Activated naive CD8-positive, alpha-beta T cell treated with anti-CD3 and anti-CD28 coated beads, Interleukin-2, amount 50 U/mL, for 24 hours (primary cell): ENCODE measurements at places on chromosomes 12 and 14.

DNA sequence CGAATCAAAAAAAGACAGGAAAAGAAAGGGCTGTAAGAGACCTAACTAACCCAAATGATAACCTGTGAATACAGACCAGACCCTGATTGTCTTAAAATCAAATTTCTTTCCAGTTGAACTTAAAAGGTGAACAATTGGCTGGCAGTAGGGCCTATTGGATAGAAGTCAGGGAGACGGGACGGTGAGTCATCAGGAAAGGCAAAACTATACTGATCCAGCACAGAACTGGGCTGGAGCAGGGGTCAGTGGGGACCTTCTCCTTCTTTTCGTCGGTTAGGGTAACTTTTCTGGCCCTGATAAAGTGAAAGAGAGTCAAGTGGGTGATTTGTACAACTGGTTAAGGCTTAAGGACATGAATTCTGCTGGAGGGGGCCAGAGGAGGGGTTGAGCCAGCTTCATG, 84.9 kb upstream of the OTX2 start:
- DNase-seq, result no peak

DNA sequence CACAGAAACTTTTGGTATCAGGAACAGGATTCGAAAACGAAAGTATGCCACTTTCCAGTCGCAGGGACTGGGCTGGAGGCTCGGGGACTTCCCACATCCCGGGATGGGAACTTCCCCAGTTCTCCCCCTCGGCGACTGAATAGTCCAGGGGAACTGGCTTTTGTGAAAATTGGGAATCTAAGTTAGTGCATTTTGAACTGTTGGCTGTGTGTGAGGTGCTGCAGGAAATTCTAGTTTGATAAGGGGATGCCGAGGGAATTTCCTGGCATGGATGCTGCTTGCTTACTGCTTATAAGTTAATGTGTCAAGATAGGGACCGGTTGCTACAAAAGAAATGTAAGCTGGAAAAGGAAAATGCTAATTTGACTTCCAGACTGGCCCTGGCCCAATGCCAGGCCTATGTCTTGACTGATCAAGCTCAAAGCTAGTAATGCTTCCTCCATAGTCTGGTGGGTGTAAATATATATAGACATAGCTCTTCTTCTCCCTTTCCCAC, 73.4 kb upstream of the EIF5 start:
- DNase-seq, result no peak

DNA sequence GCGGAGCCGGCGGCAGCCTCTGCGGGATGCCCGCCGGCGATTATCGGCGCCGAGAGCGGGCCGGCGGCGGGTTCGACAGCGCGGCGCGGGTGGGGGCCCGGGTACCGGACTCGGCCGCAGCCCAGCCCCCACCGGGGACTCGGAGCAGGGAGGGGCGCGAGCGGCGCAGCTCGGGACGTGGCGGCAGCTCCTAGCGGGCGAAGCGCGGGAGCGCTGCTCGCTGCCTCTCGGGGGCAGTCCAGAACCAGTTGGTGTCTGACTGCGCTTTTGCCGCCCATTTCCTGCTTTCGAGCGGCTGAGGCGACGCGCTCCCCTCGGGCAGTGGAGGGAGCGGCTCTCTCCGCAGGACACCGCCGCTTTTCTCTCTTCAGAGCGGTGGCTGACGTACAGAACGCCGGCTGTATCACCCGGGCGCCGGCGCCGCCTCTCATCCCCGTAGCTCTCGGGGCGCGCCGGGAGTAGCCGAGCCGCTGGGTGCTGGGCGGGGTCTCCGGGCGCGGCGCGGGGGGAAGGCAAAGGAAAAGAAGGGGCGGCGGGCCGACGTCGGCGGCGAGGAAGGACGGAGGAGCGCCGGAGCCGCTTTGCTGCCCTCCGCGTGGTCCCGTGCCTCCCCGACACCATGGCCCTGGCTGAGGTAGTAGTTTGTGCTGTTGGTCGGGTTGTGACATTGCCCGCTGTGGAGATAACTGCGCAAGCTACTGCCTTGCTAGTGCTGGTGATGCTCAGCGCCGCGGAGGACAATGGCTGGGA, 136.6 kb downstream of the MON2 start:
- peak; percentile 76 for DNase-seq

DNA sequence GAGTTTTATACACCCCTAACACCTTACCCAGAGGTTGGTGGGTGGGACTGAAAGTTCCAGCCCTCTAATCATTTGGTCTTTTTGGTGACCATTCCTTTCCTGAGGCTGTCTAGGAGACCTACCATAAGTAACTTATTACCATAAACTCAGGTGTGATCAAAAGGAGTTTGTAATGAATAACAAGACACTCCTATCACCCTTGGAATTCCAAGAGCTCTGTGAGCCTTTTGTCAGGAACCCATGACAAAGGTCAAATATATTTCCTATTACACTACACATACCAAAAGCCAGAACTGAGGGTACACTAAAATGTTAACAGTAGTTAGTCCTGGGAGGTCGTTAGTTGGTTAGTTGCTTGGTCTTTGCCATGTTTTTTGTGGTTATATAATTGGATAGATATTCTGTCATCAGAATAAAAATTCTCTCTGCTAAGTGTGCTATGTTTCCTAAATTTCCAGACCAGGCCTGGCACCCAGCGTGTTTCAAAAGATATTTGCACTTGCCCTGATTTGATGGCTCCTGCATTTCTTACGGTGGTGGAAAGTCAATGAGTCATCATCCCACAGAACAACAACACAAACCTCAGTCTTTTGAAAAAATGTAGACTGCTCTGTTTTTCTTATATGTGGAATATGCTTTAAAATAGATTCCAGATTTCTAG, 27.0 kb upstream of the AKAP5 start:
- DNase-seq, result no peak

- no peak for DNase-seq
Measured at GRCh38 chr12:65885312-65885711, 61.0 kb downstream of the HMGA2 start.

GRCh38 chr12:87930627-87931026, 98.6 kb downstream of the C12orf50 start:
- DNase-seq, result no peak

GRCh38 chr12:57476162-57476992, 3.3 kb downstream of the ARHGAP9 start:
- DNase-seq, result peak; percentile 87

- DNase-seq, result peak; percentile 60
Measured at GRCh38 chr12:49017891-49018260, 700 bp downstream of the PRKAG1 start.

DNA sequence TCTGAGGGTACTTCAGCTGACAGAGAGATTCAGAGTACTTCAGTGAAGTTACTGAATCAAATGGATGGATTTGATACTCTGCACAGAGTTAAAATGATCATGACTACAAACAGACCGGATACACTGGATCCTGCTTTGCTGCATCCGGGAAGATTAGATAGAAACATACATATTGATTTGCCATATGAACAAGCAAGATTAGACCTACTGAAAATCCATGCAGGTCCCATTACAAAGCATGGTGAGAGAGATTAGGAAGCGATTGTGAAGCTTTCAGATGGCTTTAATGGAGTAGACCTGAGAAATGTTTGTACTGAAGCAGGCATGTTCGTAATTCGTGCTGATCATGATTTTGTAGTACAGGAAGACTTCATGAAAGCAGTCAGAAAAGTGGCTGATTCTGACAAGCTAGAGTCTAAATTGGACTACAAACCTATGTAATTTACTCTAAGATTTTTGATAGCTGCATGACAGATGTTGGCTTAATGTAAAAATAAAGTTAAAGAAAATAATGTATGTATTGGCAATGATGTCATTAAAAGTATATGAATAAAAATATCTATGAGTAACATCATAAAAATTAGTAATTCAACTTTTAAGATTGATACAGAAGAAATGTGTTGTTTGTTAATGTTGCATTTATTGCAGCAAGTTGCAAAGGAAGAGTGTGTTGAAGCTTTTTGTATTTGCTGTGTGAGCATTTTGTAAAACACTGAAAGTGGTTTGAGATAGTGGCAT, 136.1 kb upstream of the RAP1B start:
- DNase-seq, result no peak

- DNase-seq, result no peak
Measured at GRCh38 chr14:74514471-74514941, 20.9 kb downstream of the ISCA2 start.

- DNase-seq, result no peak
Measured at GRCh38 chr14:24300326-24300980, 803 bp downstream of the NOP9 start.

DNA sequence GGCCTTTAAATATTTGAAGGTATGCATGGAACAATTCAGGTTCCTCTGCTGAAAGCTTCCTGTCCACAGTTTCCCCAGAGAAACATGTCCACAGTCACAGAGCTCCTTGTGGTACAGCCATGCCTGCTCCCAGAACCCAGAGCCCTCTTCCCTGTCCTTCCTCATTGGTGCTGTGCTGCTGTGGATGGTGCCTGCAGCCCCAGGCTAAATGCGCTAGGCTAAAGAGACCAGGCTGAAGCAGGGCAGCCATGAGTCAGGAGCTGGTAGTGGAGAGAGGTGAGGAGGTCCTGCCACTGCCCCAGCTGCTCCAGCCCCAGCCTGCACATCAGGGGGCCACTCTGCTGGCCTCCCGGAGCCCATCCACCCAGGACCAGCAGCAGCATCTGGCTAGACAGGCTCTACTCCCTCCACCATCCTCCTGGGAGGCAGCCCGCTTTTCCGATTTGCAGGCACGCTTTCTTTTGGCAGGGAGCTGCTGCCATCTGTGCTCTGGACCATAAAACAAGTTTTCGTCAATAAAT, 65.4 kb upstream of the DDX11 start:
- DNase-seq, result no peak

- no peak for DNase-seq
Measured at GRCh38 chr12:76303365-76303764, 44.9 kb downstream of the BBS10 start.

DNA sequence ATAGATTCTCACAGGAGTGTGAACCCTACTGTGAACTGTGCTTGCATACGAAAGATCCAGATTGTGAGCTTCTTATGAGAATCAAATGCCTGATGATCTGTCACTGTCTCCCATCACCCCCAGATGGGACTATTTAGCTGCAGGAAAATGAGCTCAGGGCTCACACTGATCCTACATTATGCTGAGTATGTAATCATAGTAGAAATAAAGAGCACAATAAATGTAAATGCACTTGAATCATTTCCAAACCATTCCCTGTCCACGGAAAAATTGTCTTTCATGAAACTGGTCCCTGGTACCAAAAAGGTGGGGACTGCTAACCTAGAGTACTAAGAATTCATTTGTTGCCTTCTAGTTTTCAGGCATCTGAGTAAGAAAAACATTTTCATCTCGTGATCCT, 1215.8 kb upstream of the TMEM132C start:
- DNase-seq, result no peak

DNA sequence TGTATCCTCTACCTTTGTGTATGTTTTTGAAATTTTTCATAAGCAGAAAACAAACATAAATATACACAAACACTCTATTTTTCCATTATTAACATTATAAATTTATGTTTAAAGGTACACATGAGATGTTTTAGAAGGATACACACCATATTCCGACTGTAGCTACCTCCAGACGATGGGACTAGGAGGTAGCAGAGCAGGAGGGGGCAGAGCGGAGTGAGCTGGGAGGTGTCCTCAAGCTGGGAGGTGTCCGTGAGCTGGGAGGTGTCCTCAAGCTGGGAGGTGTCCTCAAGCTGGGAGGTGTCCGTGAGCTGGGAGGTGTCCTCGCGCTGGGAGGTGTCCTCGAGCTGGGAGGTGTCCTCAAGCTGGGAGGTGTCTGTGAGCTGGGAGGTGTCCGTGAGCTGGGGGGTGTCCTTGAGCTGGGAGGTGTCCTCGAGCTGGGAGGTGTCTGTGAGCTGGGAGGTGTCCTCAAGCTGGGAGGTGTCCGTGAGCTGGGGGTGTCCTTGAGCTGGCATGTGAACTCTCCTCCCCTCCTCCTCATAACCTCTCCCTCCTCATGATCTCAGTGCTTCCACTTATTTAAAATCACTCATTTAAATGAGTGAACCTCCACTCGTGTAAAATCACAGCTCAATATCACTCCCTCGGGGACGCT, 346.9 kb upstream of the SFSWAP start:
- DNase-seq, result no peak

GRCh38 chr12:47894652-47895051, 10.1 kb downstream of the VDR start:
- DNase-seq, result no peak
